ENCODE measurements at places on chromosomes 2 and 18.

- no peak for DNase-seq
Observed at GRCh38 chr2:80302001-80302313, 2.6 kb downstream of the LRRTM1 start.

DNA sequence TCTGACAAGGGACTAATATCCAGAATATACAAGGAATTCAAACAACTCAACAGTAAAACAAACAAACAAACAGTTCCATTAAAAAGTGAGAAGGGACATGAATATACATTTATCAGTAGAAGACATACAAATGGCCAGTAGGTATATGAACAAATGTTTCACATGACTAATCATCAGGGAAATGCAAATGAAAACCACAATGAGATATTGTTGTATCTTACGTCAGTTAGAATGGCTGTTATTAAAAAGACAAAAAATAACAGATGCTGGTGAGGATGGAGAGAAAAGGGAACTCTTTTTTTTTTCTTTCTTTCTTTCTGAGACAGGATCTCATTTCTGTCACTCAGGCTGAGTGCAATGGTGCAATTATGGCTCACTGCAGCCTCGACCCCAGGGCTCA is 175.5 kb downstream of the CAMKMT start:
- DNase-seq: no peak

DNA sequence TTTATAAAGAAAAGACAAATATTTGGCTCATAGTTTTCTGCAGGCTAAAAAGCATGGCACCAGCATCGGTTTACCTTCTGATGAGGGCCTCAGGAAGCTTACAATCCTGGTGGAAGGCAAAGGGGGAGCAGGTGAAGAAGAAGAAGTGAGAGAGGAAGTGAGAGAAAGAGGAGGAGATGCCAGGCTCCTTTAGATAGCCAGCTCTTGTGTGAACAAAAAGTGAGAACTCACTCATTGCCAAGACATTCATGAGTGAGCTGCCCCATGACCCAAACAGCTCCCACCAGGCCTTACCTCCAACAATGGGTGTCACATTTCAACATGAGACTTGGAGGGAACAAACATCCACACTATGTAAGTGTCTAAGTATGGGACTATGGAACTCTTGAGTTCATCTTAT is 14.3 kb downstream of the CCDC150 start:
- DNase-seq: no peak

GRCh38 chr2:140658760-140659692 is 1471.8 kb downstream of the LRP1B start:
- no peak for DNase-seq

DNA sequence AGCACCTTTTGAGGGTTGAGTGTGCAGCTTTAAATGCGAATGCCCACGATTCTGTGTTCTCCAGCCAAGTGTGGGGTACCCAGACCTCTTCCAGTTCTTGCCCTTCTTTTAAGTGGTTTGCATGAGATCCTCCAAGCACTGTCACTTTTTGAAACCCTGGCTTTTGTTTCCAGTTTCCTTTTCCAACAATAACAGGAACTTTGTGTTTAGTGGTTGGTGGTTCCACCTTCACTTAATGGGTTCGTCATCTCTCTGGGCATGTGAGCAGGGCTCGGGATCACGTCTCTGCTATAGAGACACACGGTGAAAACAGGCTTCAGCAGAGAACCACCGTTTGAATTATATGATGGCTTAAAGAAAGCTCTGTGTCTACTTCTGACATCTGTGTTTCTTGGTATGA is 197.6 kb downstream of the LDLRAD4 start:
- DNase-seq: peak; percentile 1

DNA sequence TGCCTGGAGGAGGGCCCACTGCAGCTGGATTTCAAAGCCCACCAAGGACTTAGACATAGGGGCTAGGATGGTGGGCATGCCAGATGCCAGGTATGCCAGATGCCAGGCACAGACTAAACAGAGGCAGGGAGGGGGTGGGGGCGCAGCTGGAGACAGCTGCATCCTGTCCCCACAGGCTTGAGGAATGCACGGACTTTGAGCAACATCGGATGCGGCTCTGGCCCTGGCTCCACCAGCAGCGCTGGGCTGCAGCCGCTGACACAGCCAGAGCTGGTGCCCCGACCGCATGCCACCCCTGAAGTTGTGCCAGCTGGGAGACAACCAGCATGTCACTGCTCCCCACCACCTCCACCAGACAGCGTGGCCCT is 39.5 kb downstream of the AQP12A start:
- peak; percentile 11 for DNase-seq

DNA sequence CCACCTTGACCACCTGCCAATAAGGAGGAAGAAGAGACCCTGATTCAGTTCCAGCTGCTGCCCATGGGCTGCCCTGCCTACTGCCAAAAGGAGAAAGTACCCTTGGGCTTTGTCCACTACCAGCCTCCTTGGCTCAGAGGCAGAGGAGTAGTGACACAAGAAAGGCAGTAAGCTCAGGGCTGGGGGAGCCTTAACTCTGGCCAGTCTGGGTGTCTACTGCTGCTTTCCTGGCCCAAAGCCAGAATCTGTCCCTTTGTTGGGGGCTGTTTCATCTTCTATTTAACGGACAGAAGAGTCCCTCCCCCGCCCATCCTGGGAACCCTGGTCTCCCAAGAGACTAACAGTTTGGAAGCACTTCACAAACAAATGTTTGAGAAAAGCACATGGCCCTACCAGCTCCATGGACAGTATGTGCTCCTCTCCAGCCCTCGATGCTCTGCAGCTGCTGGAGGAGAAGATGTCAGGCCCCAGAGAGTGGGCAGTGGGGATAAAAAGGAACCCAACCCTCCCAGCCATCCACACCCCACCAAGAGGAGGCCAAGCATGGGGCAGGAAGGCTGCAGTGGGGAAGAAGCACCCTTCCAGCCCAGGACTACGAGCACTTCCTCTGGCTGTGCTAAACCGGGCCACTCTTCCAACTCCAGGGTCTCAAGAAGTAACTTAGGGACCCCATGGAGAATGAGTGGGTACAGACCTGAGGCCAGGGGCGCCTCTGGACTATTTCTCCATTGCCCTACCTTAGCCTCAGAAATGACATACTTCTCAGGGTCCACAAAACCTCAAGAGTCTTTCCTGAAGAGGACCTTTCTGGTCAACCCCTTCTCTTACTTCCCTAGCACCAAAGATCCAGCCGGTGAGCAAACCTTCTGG is 1.2 kb downstream of the ATG9A start:
- no peak for DNase-seq

GRCh38 chr2:237184192-237184918 is 98.7 kb downstream of the COPS8 start:
- DNase-seq: peak; percentile 87

GRCh38 chr2:171393487-171393886 is 40.3 kb downstream of the METTL8 start:
- DNase-seq: no peak

DNA sequence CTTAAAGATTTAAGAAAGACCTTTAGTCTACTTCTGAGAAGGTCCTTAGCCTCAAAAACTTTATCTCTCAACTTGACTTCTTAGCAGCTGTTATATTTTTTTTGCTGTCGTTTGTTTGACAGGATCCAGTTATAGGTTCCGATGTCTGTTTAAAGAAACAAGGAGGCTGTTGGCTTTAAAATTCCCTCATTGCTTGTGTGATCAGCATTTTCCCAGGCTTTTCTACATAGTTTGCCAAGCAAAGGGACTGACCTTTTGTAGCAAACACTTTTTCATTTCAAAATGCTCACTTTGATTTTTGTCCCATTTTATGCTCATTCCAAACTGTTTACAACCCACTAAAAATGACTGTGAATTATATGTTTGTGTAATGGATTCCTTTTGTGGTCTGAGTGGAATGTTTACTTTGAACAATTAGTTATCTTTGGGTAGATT is 394.9 kb downstream of the ARHGAP15 start:
- no peak for DNase-seq

GRCh38 chr2:172864182-172864581 is 128.5 kb downstream of the RAPGEF4 start:
- peak; percentile 66 for DNase-seq

- DNase-seq: no peak
Observed at GRCh38 chr18:23391156-23391555, 61.9 kb upstream of the RIOK3 start.

- DNase-seq: no peak
Observed at GRCh38 chr18:56289381-56289780, 349.0 kb downstream of the TXNL1 start.

DNA sequence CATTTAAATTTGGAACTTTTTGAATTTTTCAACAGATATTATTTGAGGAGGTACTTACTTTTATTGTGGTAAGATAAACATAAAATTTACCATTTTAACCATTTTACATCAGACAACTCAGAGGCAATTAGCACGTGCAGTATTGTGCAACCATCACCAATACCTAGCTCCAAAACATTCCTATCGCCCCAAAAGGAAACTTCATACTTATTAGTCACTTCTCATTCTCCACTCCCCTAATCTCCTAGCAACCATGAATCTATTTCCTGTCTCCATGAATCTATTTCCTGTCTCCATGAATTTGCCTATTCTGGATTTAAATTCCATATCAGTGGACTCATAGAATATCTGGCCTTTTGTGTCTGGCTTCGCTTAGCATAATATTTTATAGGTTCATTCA is 69.9 kb upstream of the FAM136A start:
- peak; percentile 52 for DNase-seq

DNA sequence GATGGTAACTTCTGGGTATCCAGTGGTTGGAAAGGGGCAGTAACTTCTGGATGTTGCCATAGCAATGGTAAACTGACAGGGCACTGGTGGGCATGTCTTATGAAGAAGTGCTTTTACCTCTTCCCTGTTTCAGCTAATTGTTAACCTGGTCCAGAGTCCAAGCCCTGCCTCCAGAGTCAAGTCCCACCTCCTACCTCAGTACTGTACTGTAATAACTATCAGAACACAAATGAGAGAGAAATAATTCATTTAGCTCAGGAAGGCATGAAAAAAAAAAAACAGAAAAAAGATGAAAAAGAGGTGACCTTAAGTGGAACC is 237.0 kb downstream of the ZNF804A start:
- DNase-seq: no peak

DNA sequence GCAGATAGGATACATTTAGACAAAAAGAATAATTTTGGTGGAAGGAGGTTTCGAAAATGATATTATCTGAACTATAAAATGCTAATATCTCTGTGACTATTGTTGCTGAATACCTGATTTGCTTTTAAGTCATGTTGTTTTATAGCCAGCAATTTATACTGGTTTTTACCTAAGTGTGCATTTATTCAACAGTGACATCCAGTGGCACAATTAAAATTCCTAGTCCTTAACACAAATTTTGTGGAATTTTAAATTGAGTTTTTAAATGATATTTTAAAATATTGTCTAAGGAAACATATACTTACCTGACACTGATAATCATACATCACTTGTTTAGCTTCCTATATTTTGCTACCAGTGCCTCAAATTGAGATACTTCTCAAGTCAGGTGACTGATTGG is 144.8 kb downstream of the ARHGAP28 start:
- DNase-seq: no peak

DNA sequence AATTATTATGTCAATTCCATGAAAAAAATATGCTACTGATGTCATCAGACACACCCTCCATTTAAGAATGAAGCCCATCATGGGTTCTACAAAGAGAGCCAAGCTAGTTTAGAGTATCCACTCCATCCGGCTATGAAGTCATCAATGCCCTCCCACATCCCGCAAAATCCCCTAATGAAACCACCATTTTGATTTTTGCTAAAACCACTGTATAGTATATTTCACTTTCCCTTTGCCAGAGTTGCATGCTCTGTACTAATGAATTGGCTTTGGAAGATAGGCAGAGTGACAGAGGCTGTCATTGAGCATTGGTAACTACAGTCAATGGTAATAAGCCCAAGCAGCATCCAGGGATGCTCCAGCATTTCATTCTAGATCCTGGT is 118.6 kb downstream of the ANKRD44 start:
- DNase-seq: no peak

- no peak for DNase-seq
Observed at GRCh38 chr2:69628325-69629021, 15.1 kb downstream of the AAK1 start.

DNA sequence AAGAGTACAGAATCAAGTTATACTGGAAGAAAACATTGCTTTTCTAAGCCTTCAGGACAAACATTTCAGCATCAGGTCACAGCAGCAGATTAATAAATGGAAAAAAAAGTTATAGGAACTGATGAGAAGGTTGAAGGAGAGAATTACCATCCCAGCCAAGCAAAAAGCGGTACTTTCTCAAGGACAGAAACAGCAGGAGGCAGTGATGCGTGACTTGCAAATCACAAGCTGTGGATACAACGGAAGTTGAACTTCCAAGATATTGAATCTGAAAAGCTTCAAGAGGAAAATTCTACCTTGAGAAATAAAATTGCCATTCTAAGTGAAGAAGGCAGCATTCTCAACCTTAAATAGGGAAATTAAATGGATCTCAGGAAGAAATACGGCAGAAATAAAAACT is 18.5 kb upstream of the SERPINB12 start:
- no peak for DNase-seq

DNA sequence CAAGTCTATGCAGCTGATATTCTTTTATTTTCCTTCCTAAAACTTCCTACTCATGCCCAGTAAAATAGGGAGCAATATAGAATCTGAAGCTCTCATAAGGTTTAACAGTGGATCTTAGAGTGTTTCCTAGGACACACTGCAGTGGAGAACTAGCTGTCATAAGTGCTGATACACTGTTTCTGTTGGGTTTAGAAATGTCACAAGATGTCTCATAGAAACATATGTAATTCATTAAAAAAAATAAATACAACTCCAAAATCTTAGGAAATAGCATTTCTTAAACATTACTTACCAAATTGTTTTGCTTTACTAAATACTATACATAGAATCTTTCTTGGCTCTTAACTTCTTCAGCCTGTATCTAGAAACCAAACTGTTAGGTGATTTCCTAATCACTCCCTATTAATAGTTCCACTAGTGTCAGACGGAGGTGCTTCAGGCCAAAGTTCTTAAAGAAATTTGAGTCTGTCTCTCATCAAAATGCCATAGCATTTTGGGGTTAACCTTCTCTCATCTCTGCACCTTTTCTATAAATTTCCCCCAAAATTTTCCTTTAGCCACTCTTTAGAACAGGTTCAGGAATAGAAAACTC is 93.7 kb downstream of the CERKL start:
- no peak for DNase-seq

GRCh38 chr2:151756820-151757219 is 22.5 kb upstream of the NEB start:
- no peak for DNase-seq

DNA sequence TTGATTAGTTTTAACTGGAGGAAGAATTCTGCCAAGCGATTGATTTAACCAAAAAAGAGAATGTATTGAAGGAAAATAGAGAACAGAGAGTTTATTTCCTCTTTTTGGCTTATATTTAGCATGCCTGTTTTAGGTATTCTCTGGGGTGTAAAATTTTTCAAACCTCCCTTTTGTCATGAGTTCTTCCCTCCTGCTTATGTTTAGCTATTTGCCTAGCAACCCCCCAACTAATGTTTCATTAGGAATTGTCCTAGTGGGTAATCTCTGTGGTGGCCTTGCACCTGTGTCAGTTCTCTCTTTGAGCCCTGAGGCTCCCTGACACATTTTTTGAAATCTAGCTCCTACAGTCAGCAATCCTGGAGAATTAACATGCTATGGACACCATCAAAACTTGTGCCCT is 12.5 kb upstream of the REG1B start:
- no peak for DNase-seq

Data from RPMI7951 (cell line).